ENCODE measurements at places on chromosomes 11 and 22.

DNA sequence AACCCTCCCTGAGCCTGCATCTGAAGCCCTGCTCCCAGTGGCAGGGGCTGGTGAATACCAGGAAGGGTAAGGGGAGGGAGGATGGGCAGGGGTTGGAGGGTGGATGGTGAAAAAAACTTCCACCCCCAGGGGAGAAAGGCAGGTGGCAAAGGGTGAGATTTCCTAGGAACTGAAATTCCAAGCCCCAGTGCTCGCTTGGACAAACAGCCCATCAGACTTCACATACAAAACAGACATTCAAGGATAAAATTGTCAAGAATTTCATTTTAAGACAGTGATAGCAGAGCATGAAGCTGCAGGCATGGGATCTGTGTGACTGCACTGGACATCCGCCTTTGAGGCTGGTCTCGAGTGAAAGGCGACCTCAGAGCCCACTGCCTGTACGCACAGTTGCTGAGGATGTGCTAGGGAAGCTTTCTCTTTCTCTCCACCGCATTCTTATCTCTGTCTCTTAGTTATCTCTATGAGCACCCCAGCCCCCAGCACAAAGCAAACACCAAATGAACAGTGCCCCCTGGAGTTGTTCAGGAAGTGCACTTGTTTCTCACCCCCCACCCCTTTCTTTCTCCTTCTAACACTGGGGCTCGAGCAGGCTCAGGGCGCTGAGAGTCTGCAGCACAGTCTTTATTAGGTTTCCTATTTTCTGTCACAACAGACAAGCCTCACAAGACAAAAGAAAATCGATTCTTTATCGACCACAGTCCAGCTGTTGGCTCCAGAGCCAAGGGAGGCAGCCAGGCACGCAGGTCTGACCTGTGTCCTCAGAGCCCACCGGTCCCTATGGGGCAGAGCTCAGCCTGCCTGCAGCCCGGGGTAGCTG lies 237.3 kb upstream of the NCAM1 start:
- peak; percentile 21 for DNase-seq

- no peak for DNase-seq
These were observed 34.4 kb upstream of the RCN1 start for GRCh38 chr11:32056438-32056837.

GRCh38 chr11:2383852-2384804 lies 7.0 kb downstream of the CD81 start:
- DNase-seq = no peak

- peak; percentile 58 for DNase-seq
These were observed 51.7 kb downstream of the CHRDL2 start for GRCh38 chr11:74679513-74679865.

DNA sequence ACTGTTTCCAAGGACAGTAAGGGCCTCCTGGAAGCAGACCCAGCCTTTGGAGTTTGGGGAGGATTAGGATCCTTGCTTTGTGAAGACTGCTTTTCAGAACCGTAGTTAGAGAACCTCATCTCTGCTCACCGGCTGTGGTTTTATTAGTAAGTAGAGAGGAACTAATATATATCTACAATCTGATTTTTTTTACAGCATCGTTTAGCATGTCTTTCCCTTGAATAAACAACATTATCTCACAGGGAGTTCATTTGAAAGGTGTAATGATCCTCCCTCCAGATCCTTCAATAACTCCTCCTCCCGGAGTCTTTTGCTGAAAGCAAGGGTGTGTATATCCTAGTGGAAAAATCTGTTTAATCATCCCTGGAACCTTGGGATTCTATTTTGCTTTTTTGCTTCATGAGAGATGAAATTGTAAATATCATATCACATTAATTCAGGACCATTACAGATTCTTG lies 132.7 kb downstream of the DBX1 start:
- no peak for DNase-seq

GRCh38 chr11:15342163-15342562 lies 227.4 kb downstream of the INSC start:
- no peak for DNase-seq

DNA sequence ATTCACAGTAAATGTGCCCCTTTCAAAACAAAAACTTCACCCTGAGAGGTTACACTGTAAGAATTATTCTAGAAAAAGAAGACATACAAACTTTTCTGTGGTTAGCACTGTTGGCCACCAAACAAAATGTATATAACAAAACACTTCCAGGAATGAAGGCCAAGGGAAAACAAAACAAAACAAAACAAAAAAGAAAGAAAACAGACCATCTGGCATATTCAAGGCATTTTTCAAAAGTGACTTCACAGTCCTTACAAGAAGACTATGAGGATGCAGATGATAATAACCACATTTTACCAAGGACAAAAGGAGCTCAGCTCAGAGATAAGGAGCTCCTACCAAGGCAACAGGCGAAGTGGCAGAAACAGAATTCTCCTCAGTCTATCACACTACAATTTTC lies 24.9 kb downstream of the CTSC start:
- DNase-seq = no peak

DNA sequence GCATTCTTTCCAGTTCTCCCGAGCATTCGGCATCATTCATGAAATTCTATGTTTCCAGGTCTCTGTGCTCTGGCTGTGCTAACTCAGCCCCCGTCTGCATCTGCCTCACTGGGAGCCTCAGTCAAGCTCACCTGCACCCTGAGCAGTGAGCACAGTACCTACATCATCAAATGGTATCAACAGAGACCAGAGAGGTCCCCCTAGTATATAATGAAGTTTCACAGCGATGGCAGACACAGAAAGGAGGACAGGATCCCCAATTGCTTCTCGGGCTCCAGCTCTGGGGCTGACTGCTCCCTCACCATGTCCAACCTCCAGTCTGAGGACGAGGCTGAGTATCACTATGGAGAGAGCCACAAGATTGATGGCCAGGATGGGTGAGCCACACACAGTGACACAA lies 52.8 kb upstream of the IGLL5 start:
- no peak for DNase-seq

- DNase-seq = no peak
These were observed 7.0 kb upstream of the L3MBTL2 start for GRCh38 chr22:41198027-41198580.

GRCh38 chr11:104183593-104183992 lies 19.6 kb upstream of the PDGFD start:
- no peak for DNase-seq

- DNase-seq = no peak
These were observed 37.9 kb downstream of the TST start for GRCh38 chr22:36981247-36981775.

GRCh38 chr22:31248138-31248745 lies 36.1 kb downstream of the LIMK2 start:
- peak; percentile 76 for DNase-seq

GRCh38 chr11:24949406-24949805 lies 452.6 kb downstream of the LUZP2 start:
- no peak for DNase-seq
